ENCODE measurements at places on chromosomes 11 and 22.

- no peak for DNase-seq
These were observed 110.0 kb upstream of the PAX6 start for GRCh38 chr11:31921081-31921480.

- DNase-seq, result no peak
These were observed 928 bp upstream of the CRACR2B start for GRCh38 chr11:826836-827145.

GRCh38 chr11:28460348-28460747 is 352.2 kb downstream of the METTL15 start:
- no peak for DNase-seq

- DNase-seq, result peak; percentile 58
These were observed 684 bp downstream of the TNFRSF13C start for GRCh38 chr22:41925783-41926460.

- DNase-seq, result no peak
These were observed 164.5 kb upstream of the PLET1 start for GRCh38 chr11:112425121-112425520.
